Activated naive CD4-positive, alpha-beta T cell (primary cell): ENCODE measurements at places on chromosomes 2 and 18.

DNA sequence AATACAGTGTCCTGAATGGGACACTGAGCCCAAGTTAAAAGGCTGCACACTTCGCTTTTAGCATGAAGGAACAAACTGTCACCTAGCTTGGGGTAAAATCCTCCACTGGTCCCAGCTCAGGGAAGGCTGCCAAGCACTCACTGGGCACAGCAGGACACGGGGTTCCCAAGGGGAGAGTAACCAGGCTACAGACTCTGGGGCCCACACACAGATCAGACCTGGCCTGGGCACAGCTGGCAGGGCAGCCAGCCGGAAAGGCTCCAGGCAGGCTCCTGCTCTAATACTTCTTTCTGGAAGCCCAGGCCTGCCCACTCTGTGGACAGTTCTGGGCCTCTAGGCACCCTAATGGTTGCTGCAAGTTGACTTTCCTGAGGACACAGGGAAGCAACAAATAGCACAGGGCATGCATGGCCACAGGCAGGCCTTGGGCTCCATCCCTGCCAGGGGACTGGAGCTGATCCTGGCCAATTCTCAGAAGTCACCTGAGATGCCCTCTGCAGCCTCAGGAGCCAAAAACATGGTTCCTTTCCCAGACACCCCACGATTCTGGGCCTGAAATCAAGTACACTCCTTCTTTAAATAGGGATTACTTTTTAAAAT is 18.7 kb upstream of the SULT1C3 start:
- no peak for DNase-seq

DNA sequence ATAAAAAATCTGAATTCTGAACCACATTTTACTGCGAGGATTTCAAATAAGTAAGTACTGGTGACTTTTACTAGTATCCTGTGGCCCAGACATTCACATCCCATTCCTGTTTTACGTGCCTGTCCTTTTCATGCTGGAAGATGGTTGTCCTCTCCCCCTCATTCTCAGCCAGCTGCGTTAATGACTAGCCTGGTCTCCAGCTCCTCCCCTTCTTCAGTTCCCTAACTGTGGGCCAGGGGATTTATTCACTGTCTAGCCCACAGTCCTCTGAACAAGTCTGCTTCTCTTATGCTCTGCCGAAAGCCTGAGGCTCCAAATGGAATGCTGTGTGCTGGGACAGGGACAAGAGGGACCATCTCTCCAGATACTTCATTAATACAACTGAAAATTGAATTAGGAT is 373.9 kb downstream of the PTPRM start:
- no peak for DNase-seq

GRCh38 chr18:22074282-22075070 is 94.9 kb upstream of the GATA6 start:
- no peak for DNase-seq

- DNase-seq = no peak
These were observed 55.3 kb downstream of the KCTD1 start for GRCh38 chr18:26493021-26493420.

DNA sequence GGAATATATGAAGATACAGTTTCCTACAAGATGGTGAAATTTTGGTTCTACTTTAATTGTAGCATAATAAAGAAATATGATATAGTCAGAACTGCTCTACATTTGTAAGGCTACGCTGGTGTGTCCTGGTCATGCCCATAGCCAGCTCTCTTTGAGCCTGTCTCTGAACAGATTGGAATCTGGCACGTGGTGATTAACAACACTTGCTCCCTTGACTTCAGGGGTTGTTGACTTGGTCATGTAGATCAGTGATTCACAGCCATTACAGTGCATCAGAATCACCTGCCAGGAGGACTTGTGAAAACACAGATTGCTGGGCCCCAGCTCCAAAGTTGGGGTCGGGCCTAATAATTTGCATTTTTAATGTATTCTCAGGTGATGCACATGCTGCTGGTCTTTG is 80.4 kb downstream of the PTPRM start:
- DNase-seq = no peak

DNA sequence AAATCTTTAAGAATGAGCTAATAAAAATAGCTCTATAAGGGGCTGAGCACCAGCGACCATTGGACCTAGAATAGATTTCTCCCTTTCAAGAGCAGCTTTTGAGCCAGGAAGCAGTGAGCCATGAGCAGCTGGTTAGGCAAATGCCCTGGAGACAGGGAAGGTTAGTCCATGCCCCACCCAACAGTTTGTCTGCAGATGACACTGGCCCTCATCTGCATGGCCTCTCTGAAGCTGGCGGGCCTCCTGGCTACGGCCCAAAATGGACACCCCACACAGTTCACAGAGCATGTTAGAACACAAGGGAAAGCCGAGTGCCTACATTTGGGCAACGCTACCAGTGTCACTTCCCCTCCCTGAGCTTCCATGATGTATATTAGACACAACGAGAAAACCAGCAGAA is 201.1 kb downstream of the MGAT5 start:
- no peak for DNase-seq

DNA sequence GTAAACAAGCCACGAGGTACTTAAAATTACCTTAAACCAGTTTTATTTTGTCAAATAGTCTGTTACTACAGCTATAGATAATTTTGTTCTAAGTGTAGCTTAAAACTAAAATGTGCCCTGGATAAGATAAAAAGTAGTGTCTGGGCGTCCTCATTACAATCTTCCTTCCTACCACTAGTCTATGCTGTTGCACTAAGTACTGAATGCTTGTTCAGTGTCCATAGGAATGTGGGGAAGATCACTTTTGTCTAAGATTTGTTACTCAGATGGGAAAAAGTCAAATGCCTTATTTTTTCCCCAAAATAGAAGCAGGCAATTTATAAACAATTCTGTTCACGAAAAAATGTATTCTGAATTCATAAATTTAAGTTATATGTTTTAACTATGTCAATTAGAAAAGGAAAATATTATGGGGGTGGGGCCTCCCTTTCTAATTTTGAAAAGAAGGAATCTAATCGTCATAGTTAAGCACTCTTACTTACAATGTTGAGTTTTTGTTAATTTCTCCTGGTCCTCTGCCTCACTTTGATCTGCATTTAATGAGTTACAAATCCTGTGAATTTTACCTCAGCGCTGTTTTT is 140.4 kb upstream of the VRK2 start:
- DNase-seq = no peak

GRCh38 chr2:727071-727470 is 49.9 kb upstream of the TMEM18 start:
- DNase-seq = no peak

- DNase-seq = no peak
These were observed 14.2 kb upstream of the NR4A2 start for GRCh38 chr2:156346731-156347130.

DNA sequence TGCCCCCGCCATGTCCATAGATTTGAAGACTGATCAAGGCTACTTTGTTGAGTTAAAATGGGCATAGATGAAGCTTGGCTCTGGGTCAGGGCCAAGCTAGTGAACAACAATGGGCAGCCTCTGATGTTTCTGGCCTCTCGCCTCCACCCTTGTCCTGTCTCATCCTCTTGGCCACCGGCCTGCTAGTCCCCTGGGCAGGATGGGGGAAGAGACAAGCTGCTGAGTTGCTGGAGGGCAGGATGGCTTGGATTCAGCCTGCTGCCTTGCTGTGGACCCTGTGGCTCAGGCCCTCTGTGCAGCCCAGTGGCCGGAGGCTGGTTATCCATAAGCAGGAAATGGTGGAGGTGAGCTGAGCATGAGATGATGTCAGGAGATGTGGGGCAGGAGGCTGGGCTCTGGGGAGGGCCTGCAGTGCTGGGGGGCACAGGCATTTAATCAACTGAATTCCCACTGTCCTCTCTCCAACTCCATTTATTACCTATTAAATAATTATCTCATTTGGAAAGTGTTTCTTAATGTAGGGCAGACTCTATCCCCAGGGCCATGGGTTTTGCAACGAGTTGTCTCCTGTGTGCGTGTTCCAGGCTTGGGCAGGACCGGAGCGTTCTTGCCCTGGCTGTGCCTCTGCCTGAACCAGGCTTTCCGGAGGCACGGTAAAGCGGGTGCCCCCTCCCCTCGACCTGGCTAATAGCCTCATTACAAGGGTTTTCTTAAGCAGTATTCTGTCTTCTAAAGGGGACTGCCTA is 122.9 kb downstream of the GLI2 start:
- no peak for DNase-seq

DNA sequence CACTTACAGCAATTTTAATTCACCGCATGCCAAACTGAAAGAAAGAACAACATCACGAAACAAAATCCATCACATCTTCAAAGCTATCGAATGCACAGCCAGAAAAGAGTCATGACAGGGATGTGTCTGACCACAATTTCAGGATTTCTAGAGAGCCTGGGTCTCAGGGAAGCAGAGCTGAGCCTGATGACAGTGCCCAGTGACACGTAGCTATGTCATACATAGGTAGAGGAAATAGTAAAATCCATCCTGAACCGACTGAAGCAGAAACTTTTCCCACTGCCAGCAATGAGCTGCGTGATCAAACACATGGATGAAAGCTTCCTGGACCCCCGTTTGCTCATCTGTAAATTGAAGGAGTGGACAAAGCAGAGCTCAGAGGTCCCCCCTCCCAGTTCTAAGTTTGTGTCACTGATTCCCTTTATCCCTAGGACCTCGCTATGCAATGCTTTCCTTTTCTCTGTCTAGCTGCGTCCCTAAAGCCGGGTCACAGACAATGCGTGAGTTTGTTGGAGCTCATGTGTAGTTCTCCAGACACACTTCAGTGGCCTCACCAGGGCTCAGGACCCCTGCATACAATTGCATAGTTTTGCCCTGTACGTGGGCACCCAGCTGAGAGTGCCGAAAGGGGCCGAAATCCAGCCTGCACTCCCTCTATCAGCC is 37.6 kb downstream of the CCBE1 start:
- no peak for DNase-seq

- no peak for DNase-seq
These were observed 285.6 kb downstream of the NR4A2 start for GRCh38 chr2:156046900-156047299.

GRCh38 chr2:86298411-86299390 is 38.7 kb downstream of the REEP1 start:
- no peak for DNase-seq

DNA sequence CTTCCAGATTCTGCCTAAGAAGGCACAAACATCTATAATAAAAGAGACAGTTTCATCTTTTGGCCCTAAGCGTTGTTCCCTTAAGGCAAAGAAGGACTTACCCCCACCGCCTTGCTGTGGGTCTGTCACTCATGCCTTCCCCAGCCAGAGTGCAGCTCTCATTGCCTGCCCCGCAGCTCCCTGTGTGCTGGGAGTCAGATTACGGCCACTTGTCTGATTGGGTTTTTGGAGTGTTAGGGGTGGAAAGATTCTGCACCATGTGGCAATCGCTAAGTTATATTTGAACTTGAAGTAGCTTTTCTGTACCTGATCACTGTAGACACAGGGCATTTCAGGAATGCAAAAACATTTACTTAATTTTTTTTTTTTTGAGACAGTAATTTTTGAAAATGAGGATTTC is at the start of gene AQP4:
TSS of gene AQP4 (minus strand) at position 151 of the 400 bp plus-strand sequence. CDS start at position 133, 18 bp downstream.
- no peak for DNase-seq

DNA sequence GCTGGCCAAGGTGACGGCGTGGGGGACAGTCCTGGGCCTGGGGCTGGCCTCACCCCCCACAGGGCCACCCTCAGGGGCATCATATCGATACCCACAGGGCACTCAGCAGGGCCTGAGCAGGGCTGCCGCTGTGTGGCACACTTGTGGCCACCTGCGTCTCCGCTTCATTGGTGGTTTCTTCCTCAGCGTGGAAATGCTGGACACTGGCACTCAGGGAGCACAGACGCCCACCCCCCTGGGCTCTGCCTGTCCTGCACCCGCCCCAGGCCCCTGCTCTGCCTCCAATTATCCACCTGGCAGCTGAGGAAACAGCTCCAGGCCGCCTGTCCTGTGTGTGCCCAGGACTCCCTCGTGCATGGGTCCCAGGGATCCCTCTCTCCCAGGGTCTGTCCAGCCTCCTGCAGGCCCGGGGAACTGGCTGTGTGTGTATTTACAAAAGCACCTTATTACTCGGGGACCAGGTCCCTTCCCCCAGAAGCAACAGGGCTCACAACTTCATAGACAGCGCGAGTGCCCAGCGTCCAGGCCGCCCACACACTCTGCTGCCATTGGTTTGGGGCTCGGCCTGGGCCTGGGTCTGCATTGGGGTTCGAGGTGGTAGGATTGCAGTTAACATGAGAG is 13.1 kb downstream of the CROCC2 start:
- DNase-seq = no peak

DNA sequence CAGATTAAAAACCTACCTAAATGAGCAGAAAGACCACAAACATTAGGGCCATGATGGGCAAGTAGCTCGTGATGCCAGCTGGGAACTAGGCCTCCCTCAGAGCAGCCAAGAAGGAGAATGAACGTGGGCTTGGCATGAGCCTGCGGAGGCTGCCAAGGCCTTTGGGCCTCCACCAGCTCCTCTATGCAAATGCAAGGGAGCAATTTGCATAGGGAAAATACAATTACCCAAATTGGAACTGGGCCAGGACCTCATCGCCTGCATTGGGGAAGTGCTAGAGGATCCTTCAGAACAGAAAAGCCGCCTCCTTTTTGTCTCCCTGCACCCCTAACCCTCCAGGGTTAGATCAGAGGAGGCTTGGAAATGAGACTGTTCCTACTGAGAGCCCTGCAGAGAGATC is 326.4 kb downstream of the SMAD2 start:
- no peak for DNase-seq

DNA sequence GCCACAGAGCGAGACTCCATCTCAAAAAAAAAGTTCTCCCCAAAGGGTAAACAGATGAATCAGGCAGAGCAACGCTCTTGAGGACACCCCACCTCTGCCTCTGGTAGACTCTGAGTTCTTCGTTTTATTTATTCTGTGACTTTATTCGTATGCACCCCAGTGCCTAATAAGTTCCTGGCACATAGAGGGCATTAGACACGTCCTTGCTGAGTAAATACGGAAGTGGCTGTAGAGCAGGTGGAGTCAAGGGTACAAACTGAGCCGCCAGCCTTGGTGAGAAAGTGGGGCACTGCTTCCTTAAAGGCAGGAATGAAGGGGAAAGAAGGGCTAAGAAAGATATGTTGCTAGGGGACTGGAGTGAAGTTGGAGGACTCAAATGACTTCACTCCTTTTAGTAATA is 12.9 kb downstream of the SULT1C2 start:
- DNase-seq = no peak

DNA sequence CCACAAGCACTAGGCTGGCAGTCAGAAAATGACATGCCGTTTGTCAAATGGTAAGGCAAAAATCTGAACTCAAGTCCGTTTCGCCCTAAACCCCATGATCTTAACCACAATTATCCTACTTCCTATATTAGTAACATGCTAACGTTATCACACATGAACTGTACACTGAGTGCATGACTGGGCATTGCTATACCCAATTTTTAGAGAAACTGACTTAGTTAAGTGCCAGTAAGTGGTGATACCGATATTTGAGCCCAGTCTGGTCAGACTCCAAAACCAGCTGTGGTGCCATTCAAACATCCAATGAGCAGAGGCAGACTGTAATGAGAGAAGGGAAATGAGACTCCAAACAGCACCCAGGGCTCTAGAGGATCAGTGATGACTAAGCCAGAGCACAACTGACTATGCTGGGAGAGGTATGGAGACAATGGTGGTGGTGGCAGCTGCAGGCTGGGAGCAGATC is 311.7 kb upstream of the PKDCC start:
- DNase-seq = no peak
